Fibroblast of upper back skin (primary cell): ENCODE measurements at places on chromosomes 3 and 15.
A peak's percentile ranks its signal among the peaks of the same experiment; 100 is the strongest.

- no peak for DNase-seq
Observed at GRCh38 chr3:57206423-57206822, 6.6 kb upstream of the HESX1 start.

DNA sequence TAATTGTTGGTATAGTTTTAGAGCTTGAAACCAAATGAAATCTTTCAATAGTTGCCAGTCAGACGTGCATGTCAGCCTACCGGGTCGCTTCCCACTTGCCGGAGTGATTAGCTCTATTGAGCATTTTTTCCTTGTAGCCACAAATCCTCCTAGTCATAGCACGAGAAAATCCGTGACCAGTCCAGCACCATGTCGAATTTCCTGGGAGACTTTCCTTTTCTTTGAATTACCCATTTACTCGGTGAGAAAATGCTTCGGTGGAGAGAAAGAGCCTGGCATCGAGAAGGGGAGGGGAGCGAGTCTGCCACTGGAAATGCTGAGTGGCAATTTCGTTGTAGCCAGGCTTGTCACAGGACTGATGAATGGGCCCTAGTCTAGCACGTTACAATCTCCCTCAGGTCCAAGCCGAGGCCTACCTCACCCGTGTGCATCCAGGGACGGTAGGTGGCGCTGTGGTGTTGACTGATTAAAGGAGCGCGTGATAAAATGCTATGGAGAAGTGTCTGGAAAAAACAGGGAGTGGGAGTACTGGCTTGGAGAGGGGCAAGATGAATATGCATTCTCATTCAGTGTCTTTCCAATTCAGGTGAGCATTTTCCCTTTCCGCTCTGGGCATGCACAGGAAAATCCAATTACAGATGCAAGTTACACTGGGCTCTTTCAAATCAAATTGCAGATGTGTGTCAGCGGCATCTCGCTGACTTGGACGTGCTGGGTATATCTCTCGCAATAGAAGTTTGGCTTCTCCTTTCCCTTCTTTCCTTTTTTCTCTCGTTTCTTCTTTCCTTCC lies 238.8 kb downstream of the EDEM1 start:
- DNase-seq, result peak; percentile 53

DNA sequence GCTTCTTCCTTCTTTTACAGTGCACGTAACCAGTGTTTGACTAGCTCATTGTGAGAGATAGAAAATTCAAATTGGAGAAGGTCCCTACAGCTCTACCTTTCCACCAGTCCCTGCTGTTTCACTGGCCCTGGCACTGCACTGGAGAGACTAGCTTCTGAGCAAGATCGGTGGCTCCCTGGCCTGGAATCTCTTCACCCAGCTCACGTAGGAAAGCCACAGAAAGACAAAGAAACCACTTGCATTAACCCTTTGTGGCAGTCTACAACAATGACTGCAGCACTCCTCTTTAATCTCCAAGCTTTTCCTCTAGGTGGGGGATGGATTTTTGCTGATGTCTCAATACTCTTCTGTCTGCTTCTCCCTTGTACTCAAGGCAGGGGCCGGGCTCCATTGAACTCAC lies 155.9 kb downstream of the PEX5L start:
- DNase-seq, result no peak

GRCh38 chr3:40337136-40338108 lies 27.9 kb downstream of the EIF1B start:
- no peak for DNase-seq

DNA sequence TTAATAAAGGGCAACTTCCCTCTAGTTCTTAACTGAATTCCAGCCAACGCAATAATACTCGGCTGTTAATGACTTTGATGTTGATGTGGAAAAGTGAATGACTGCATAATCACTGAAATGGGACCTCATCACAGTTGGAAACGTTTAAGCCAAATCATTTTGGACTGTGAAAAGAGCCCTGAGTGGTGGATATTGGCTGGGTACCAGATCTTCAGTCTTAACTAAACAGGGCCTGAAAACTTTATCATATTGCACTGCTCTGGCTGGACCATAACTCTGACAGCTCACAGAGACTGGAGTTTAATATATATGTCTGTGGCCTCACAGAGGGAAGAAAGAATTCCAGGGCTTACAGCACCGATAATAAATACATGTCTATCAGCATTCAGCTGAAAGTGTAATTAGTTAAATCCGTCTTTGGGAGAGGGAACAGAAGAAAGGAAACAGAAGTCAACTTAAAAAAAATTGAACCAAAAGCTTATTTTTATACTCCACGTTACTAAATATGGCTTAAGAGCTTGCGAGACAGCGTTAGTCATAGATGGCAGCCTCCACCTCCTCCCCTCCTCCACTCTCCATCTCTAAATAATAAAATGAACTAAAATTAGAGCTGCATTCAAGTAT lies 222.3 kb upstream of the CDIN1 start:
- DNase-seq, result peak; percentile 98
